ENCODE measurements at places on chromosomes 5 and 9. TPM values are rescaled to one million over a fixed set of nuclear protein-coding genes. Genes with fewer than 3 reads are reported as not detected.
A peak's percentile ranks its signal among the peaks of the same experiment; 100 is the strongest.

Gene GRIN3A
- 1.5 TPM for polyA plus RNA-seq

- DNase-seq: no peak
These were observed 2223.1 kb upstream of the C9orf72 start for GRCh38 chr9:29796291-29796952.

DNA sequence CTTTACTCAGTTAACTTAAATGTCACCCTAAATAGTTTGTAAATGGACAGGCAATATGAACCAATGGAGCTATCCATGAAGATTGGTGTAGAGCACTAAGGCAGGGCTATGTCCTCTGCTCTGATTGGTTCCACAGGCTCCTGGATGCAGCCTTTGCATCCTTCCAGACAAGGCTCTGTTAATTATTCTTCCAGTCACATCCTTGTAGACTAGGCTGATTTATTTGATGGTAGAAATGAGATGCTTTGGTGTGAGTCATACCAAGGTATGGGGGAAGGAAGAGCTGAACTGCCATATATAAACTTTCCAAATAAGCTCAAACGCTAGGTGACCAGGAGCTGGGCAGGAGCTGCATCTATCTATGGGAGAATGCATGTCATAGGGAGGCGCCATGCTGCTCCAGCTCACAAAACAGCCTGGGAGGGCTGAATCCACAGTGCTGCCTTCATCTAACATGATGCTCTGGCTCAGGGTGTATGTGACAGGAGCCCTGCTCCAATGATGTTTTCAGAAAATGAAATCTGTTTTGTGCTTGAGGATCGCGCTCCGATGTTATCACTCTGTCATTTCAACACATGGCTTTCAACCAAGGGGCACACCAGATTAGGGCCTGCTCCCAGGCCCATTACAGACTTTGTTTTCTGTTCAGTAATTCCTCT lies 818.0 kb upstream of the ZNF608 start:
- no peak for DNase-seq

- DNase-seq: no peak
These were observed 34.9 kb upstream of the N4BP3 start for GRCh38 chr5:178078197-178079010.

DNA sequence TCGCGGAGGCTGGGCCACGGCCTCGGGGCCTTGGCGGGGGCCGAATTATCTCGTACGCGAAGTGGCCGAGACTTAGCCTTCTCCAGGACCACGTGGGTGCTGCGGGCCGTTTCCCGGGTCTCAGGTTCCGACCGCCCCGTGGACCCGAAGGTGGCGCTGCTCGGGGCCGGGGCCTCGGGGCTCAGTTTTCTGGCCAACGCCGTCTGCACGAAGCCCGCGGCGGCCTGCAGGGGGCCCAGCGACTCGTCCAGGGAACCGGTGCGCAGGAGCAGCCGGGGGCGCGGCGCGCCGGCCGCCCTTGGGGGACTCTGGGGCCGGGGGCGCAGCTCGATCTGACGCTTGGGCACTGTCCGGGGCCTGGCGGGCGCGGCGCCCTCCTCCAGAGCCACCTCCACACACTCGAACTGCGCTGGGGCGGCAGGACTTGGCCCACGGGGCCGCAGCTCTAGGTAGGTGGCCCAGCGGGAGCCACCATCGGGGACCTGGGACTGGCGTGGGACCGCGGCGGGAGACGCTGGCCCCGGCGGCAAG lies 716 bp downstream of the PROB1 start:
- peak; percentile 31 for DNase-seq

DNA sequence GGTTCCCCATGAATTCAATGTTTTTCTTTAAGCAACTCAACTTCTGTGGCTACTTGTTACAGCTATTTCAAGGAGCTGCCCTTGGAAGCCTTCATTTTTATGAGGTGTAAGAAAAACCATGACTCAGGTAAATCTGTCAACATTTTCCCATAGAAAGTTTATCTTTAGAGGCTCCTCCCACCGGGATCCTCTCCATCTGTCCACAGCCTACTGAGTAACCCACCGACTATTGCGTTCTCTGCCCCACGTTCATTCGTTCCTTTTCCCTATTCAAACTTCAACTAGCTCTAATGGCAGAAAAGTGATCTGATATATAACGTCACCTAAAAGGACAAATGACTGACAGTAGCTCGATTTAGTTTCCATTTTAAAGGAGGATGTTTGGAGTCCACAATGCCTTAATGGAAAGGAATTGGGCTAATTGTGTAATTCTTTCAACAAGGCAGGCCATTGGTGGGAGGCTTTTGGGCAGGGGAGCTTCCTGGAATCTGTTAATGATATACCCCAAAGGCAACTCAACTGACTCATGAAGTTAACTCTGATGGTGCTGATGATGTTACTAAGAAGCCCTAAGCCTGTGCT lies 29.3 kb upstream of the NR3C1 start:
- no peak for DNase-seq

DNA sequence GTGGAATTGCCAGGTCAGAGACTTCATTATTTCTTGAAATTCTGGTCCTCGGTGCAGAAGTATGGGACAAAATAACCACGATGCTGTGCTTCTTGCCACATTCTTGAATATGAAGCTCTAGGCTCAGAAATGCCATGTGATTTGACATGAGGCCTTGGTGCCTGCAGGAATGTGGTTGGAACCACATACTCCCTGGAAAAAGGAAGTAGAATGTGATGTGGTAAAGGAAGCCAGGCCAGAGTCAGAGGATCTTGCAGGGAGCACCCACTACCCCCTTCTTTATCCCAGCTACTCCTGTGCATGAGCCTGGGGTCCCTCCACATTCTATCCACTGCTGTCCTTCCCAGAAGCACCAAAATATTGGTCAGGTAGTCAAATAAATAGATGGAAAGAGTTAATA lies 80.9 kb downstream of the FOXD1 start:
- DNase-seq: no peak

GRCh38 chr5:136037001-136037705 lies 8.4 kb downstream of the TGFBI start:
- no peak for DNase-seq
